ENCODE measurements at places on chromosomes 12 and 14.

GRCh38 chr12:52763991-52764390, 13.2 kb downstream of the KRT76 start:
- DNase-seq, result no peak

GRCh38 chr12:58580095-58580494, 340.2 kb downstream of the LRIG3 start:
- DNase-seq, result no peak

DNA sequence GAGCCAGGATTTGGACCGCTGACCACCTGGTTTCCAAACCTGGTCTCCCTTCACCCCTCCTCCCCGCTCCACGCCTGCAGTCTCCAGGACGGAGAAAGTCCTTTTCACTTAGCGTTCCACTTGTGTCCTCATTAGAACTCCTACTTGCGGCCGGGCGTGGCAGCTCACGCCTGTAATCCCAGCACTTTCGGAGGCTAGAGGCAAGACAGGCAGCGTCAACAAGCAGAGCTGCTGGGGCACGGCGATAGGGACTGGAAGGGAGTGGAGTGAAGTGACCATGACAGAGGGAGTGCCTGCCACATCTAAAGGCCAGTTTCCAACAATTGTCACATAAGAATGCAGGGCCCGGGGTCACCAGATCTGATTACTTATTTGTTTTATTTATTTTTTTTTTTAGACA, 132.5 kb upstream of the NCOR2 start:
- no peak for DNase-seq

DNA sequence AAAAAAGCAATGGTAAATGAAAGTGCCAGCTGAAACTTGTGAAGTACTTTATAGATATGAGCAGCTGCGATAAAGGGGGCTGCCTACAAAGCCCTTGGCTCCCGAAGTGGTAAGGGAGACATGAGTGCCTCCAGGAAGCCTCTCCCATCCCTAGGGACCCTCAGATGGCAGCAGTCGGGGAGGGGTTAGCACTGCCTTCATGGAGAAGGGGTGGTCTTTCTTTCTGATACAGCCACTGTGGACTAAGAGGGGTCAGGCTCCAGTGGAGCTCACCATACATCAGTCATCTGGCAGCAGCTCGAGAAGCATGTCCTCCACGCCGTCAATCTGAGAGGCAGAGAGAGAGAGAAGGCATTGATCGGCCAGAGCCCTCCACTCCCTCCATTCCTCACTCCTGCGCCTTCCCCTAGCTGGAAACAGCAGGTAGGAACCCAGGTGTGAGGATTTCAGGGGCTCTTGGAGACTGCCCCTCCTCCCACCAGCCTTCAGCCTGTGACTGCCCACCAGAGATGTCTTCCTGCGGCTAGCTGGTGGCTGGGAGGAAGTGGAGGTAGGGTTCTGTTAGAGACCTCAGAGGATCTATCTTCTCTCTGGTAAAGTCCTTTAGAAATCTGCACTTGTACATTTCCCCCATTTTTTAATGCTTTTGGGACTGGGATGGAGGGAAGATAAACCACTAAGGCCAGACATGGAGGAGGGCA, 2.3 kb downstream of the TCL1A start:
- DNase-seq, result no peak

- DNase-seq, result no peak
Observed at GRCh38 chr12:132698341-132698740, 11.0 kb downstream of the PXMP2 start.

GRCh38 chr14:51394804-51395203, 154.8 kb downstream of the TMX1 start:
- no peak for DNase-seq

- DNase-seq, result no peak
Observed at GRCh38 chr12:116336542-116337065, 59.1 kb upstream of the MED13L start.

DNA sequence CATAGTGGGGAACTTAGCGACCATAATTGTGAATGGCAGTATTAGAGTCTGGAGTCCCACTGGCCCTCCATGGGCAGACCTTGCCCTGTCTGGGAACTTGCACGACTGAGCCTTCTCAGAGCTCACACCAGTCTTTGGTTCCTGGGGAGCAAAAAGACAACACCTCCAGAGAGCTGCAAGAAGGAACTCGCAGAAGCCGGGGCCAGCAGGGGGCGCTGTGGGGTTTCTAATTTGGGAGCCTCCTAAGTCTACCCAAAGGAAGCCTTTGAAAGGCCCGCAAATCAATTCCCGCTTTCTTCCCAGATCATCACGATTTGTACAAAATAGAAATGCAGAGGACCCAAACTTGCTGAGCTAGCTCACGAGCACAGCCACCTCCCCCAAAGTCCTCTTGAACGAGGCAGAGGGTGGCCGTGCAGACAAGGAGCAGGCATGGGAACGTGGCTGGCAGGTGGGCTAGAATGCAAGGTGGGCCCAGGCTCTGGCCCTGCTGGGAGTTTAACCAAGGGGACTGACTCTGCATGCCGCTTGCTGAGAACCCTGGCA, 46.3 kb upstream of the FBXO21 start:
- DNase-seq, result peak; percentile 39

DNA sequence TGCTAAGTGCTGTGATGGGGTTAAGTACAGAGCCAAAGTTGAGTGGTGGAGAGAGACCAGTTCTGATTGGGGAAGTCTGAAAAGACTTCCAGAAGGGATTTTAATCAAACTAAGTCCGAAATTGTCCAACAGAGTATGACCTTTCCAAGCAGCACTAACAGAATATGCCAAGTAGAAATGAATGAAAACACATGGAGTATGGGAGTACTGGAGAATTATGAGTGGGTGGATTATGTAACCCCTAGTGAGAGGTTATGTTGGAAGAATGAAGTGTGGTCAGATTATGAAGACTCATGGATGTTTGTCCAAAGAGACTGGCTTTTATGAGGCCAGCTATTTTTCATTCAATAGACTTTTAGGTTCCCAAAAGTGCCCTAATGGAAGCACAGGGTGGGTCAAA, 94.0 kb upstream of the PLEKHA5 start:
- no peak for DNase-seq

- DNase-seq, result no peak
Observed at GRCh38 chr12:129592449-129592848, 311.4 kb downstream of the TMEM132D start.

DNA sequence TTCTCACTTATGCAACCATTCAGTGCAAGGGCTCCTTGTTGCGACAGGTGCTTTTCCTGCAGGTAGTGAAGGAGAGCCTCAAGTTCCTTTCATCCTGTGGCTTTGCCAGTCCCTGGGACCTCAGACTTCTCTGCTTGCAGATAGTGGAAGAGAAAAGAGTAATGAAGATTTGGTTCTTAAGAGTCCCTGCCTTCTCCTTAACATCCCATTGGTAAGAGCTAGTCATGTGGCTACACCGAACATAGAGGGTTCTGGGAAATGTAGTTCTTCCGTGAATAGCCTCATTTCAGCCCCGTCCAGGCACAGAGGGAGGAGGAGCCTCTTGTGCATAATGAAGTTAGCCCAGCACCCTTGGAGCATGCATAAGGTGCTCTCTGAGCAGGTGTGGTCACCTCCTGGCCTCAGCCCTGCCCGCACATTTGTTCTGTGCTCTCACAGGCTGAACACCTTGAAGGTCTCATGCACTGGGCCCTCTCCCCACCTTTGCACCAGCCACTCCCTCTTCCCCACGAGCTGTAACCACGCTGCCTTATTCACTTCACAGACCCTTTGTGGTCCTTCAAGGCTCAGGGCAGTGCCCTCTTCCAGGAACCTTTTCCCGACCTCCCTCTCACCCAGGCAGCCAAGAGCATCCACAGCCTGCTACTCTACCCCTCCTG, 134.0 kb downstream of the BCL11B start:
- no peak for DNase-seq

Data from CD8-positive, alpha-beta memory T cell (primary cell).